Myocyte (in vitro differentiated cells): ENCODE measurements at places on chromosomes 3 and 15.

DNA sequence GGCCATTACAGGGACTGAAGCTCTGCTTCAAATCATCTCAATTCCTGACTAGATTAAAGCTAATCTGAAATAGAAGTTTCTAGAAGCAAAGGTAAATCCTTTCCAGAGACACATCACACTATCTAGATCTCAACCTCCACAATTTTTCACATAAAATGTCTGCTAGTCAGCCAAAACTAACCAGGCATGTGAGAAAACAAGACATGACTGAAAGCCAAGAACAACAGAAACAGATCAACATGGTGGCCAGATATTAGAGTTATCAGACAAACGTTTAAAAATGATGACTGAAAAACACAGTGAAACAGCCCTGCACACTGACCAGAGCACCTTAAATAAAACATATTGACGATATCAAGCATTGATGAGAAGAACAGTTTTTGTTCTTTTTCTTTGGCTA, 59.1 kb downstream of the SUMF1 start:
- DNase-seq = no peak

DNA sequence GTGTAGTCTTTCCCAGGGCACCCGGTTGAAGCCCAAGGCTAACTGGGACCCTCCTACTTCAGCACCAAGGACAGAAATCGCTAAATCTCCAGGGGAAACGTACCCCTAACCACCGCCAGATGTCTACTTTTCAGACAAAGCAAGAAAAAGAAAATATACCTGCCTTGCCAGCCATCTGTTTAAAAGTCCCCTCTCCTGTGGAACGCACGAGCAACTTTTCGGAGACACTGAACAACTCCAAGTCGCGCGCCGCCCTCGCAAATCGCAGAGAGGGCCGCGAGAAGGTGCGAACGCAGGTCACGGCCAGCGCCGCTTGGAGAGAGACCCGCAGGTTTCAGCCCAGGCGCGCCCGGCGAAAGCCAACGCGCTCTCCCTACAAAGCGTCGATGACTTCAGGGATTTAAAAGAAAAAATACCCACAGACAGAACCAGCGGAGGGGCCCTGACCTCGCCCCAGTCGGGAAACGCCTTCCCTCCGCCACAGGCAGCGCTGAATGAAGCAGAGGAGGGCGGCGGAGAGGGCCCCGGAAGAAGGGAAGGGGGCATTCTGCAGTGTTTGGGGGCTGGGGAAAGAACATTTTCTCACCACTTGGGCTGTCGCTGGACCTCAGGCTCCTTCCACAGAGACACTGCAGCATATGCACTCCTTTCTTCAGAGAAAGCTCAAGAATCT, 213.1 kb downstream of the FGF12 start:
- peak; percentile 0 for DNase-seq

GRCh38 chr15:69539345-69539744, 86.7 kb downstream of the RPLP1 start:
- DNase-seq = peak; percentile 87

DNA sequence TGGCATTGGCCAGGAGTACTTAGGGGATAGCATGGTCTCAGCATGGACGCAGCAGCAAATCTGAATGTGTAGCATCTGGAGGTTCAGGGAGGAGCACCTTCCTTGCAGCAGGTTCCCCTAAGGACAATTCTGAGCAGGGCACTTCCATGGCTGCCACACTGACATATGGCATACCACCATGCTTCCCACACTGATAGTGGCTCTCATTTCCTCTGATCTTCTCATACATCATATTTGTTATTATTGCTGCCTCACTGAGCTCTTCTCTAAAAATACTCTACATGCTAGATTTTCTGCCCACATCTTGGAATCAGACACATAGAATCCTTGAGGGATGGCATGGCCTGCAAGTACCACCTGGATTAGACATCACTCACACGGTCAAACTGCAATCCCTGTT, 7.3 kb upstream of the MNS1 start:
- no peak for DNase-seq
